ENCODE measurements at places on chromosomes 4 and X.

DNA sequence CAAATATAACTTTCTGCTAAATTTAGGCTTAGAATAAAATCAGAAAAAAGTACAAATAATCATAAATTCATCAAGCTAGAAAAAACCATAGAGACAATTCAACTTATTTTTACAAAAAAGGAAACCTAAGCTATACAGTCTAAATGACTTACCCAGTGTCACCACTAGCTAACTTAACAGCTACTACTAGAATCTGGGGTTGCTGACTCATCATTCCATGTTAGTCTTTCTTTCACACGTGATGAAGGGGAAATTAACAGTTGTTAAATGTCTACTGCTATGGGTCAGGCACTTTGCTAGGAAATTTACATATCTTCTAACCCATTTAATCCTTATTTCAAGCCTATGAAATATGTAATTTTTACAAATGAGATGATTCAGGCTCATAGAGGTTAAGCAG lies 349.3 kb upstream of the GALNT7 start:
- DNase-seq, result no peak

DNA sequence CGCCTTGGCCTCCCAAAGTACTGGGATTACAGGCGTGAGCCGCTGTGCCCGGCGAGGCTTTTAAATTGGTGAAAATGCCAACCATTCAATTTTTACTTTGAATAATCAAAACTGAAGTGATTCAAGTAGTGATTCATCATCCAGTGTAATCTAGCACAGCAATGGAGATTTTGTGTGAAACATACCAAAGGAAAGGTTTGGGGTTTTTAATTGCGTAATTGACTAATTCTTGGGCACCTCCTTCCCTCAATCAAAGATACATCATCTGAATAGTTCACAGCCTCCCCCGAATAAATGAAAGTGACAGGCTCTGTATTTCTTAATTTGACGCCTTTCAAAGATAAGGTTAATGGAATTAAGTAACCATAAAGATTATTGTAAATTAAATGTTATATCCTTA lies 69.0 kb downstream of the DMD start:
- no peak for DNase-seq

- DNase-seq, result no peak
These were observed 125.1 kb downstream of the MAML3 start for GRCh38 chr4:140028676-140029517.

- DNase-seq, result no peak
These were observed 38.6 kb downstream of the SORBS2 start for GRCh38 chr4:185773419-185773818.

- no peak for DNase-seq
These were observed 2.7 kb upstream of the UGT2B15 start for GRCh38 chr4:68673143-68673542.

DNA sequence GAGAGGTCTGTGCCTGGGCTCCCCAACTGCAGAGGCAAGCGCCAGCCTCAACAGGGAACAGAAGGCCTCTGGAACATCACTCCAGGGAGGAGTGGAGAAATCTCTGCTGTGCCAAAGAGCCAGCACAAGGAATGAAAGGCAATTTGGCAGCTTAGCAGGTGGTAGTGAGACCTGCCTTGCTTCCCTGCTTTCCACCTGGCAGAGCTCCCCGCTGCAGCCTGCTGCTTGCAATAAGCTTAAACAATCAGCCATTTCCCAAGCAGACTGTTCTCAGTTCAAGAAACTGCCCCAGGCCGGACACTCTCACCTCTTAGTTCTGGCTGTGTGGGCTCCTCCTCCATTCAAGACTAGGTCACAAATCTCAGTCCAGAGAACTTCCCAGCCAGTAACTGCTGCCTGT lies 370.6 kb downstream of the MAGEB5 start:
- no peak for DNase-seq

DNA sequence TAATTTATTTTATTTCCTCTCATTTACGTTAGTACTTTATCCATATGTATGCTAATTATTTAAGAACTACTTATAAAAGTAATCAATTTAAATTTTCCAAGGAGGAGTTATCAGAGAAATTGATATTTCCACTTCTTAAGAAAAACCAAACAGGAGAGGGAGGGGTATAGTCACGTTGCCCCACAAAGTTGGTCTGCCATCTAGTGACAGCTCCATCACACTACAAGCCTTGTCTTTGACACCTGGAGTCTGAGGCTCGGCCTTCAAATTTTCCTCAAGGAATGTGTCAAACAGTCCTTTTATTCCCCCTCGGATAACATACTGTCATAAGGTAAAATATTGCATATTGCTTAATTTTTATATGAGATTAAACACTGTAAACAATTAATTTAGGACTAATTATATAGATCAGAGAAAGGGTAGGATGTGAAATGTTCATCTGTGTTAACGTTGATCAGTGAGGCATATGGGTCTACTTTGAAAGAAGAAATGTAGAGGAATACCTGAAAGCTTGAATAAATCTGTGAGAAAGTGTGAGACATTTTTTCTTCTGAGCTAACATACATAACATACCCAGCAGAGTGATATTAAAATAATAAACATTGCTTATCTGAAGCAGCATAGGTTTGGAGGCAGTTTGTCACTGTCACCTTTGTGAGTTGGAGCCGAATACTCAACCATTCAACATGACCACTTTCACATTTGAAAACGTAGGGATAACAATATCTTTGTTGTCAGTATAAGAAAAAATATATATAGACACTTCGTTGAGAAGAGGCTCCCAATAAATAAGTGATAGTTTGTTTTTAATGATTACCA lies 114.4 kb downstream of the GLRA3 start:
- DNase-seq, result no peak

GRCh38 chr4:13703096-13703495 lies 75.6 kb upstream of the BOD1L1 start:
- DNase-seq, result no peak

DNA sequence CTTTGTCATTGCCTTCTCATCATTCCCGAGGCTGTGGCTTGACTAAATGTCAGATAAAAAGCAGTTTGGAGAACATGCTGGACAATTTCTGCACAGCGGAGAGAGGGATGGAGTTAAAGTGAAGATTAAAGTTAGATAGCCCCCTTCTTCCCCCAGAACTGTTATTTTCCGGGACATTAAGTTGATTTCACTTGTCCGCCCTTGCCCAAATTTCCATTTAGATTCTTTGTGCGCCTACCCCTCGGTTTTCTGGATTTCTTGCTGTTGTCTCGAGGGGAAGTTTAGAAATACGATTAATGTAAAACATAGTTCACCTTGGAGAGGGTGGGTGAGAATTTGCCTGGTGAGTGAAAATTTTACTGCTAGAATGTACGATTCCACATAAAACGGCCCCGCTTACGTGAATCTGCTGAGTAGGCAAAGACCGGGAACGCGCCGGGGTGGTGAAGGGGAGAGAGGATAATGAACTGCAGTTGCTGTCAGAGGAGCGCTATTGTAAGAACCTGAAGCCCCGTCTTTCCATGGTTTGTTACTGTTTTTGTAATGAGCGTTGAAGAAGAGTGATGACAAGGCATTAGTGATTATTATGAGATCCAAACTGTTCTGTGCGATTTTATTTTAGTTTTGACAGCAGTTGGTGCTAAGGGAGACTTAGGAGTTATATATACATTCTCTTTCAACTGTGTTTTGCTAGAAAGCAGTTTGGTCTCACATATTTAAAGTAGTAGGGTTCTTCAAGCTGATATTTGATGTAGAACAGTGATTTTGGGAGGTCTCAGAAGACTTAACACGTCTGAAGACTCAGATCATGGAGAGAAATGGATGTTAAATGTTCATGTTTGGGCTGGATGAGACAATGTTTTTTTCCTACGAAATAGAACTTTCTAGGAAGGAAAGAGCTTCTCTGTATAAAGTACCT lies 73.0 kb downstream of the AFF1 start:
- DNase-seq, result peak; percentile 54

Data from CD4-positive, CD25-positive, alpha-beta regulatory T cell (primary cell).